ENCODE measurements at places on chromosomes 2 and 18.

DNA sequence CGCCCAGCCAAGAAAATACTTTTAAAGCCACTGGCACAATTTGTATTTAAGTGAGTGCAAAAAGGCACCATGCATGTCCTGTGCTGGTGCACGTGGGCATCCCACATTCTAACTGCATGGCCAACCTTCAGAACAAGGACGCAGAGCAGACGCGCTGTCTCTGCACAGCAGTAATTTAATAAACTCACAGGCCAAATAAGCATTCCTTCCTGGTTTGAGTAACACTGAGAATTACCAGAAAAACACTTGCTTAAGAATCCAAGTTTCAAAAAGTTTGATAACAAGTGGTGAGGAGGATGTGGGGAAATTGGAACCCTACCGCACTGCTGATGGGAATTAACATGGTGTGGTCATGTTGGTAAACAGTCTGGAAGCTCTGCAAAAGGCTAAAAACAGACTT is 38.7 kb downstream of the RPL31 start:
- no peak for DNase-seq

- DNase-seq: no peak
Measured at GRCh38 chr2:3703757-3704355, 481 bp downstream of the DCDC2C start.

DNA sequence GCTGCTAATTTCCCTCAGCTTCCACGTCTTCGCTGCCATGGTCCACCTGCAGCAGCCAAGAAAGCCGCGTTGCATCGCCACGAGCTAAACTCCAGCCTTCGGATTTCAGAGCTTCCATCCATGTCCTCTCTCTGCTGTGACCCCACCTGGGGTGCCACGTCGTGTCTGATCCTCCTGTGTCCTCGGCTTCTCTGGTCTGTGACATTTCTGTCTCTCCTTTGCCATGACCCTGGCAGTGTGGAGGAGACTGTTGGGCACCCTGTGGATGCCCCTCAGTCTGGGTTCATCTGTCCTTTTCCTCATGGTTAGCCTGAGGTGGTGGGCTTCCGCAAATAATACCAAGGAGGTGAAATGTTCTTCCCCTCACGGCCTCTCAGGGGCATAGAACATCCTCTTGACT is 106.8 kb downstream of the RTP5 start:
- no peak for DNase-seq

GRCh38 chr2:7681881-7682461 is 764.8 kb downstream of the RNF144A start:
- no peak for DNase-seq

- peak; percentile 41 for DNase-seq
Measured at GRCh38 chr2:33598561-33599174, 431 bp downstream of the FAM98A start.

- no peak for DNase-seq
Measured at GRCh38 chr18:2223449-2223848, 347.9 kb downstream of the METTL4 start.

GRCh38 chr18:47418746-47419145 is 167.3 kb upstream of the SKOR2 start:
- DNase-seq: no peak

GRCh38 chr2:44778671-44779476 is 162.6 kb upstream of the SIX3 start:
- peak; percentile 75 for DNase-seq
